ENCODE measurements at places on chromosomes 3 and 15.

GRCh38 chr15:87038404-87038803 is 958.7 kb downstream of the AGBL1 start:
- no peak for DNase-seq

GRCh38 chr15:87354661-87355410 is 901.7 kb downstream of the NTRK3 start:
- DNase-seq = no peak

DNA sequence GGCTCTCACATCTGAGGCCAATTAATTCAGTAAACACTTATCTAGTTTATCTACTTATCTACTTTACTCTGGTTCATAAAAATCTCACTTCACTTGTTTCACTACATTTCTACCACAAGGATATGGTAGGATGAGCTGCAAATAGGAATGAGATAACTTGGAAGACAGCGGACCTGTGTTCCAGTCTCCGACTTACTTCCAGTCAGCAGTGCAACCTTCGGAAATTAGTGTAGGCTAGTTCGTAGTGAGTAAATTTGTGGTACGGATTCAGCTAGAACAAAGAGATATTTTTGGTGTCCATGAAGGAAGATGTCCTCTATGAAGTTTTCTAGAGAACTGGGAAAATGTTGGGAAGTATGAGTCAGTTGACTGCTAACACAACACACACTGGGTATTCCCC is 66.3 kb downstream of the TPRG1 start:
- no peak for DNase-seq

GRCh38 chr15:20340331-20340811 is 201.2 kb downstream of the GOLGA6L6 start:
- no peak for DNase-seq

DNA sequence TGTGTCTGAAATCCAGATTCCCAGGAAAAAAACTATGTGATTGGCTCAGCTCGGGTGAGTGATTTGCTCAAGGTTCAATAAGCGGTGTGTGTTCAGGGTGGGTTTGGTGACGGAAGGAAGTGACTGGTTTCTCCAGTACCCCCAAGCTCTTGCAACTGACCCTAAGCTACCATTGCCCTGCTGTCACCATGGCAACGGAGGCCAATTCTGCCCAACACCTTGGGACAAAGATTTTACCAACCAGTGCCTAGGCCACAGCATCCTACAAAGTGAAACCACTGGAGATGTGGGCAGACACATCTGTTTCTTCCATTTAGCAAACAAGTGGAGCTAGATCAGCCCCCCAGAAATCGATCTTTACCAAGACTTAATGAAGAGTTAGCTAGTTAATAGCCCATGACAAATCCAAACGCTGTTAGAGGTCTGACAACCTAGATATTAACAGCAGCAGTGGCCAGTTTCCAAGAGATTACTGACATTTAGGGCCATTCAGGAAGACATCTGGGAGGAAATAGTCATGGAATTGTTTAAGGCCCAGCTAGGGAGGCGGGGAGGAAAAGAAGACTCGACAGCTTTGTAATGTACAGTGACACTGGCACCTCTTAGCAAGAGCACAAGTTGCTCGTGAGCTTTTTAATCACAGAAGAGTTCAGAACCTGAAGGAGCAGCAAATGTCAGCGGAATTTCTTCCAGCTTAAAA is 195.9 kb downstream of the SLCO3A1 start:
- no peak for DNase-seq

DNA sequence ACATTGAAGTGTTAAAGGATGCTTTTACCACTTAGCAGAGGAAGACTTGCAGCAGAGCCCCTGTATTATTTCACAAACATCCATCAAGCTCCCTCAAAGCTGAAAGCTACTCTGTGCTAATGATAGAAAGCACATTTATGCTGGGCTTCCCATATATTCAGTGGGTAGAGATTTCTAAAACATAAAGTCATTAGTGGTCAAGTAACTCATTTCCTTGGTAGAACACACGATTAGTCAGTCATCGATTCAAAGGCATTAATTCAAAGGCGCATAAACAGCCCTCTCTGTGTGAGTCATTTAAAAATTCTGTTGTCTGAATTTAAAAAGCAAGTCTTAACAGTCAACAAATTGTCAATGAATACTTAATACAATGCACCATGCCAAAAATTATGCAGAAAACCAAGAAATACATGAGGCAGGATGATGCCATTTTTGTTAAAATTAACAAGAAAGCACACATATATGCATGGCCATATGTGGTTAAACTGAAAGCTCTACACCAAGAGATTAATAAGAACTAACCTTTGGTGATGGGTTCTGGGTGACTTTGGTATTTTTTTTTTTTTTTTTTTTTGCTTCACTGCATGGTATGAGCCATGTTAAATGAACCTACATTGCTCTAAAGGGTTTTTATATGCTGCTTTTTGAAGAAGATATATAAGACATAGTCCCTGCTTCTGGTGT is 61.7 kb downstream of the LDHAL6B start:
- no peak for DNase-seq

DNA sequence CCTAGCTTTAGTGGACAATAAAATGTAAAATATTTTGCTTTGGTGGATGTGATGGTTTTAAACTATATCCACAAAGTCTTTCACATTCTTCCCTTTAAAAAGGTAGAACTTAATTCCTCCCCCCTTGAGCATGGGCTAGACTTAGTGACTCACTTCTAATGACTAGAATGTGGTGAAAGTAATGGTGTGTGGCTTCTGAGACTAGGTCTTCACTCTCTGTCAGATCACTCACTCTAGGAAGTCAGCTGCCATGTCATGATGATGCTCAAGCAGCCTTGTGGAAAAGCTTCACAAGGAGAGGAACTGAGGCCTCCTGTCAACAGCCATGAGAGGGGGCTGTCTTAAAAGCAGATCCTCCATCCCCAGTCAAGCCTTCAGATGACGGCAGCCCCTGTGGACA is 4.2 kb downstream of the LRRC2 start:
- no peak for DNase-seq

GRCh38 chr3:135964160-135964955 is 1.2 kb upstream of the PPP2R3A start:
- DNase-seq = no peak

GRCh38 chr15:79078763-79079410 is 11.7 kb downstream of the RASGRF1 start:
- DNase-seq = no peak

DNA sequence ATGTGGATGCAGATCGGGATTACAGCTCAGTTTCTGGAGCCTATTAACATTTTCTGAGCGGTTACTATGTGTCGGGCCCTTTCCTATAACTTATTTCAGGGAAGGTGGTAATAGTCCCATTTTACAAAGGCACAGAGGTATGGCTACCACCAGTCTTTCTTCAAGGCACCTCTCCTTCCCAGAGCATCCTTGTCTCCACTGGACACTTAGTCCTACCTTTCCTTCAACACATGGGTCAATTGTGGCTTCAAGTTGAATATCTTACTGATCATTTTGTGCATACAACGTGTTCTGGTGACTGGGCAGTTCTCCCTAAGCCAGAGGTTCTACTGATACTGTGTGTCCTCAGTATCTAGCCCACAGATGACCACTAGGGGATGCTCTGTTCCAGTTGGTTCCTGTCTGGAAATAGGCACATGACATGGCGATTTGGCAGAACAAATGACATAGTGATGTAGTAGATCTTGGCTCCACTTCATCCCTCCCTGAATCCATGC is 60.7 kb upstream of the CMTM8 start:
- no peak for DNase-seq

- DNase-seq = no peak
These were observed 117.7 kb downstream of the C3orf38 start for GRCh38 chr3:88267441-88267840.

DNA sequence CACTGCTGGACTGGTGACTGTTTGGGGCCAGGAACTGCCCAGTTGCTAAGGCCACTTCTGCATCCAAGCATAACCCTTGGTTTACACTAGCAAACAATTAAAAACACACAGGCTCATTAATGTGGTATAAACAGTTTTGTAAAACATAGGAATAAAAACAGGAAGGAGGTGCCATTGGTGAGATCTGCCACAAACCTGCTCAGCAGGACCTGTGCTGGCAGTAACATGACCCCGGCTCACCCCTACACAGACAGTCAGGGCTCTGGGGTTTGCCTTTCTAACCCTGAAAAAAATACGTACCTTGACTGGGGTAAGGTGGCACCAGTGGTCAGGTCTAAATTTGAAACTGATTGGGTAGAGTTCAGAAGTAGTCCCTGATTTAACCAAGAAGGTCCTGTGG is 76.2 kb downstream of the ATP1B3 start:
- no peak for DNase-seq

DNA sequence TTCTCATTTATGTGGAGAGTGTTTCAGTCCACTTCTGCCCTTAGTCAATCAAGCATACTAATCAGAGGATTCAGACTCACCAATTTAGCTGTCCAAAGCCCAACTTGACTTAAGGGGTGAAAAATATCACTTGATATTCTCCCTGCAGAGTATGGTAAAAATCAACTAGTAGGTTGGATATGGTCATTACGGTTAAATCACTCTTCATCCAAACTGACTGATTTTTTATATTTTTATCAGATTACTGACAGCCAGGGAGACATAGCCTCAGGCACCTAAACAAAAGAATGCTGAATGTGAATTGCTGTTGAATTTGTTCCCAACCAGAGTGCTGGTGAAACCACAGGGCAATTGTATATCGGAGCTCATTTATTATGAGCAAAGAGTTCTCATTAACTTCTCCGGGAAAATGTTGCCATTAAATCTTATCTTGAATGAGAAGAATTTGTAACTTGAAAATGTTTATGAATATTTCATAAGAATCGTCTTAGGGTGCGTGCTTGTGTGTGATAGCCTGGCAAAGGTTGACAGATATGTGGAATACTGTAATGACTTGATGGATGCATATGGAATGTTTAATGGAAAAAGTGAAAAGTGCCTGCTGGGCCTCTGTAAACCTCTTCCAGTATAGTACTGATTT is 411.2 kb downstream of the NAALADL2 start:
- peak; percentile 99 for DNase-seq

- DNase-seq = no peak
These were observed 823.0 kb upstream of the NECTIN3 start for GRCh38 chr3:110248666-110249065.

GRCh38 chr3:196604548-196604947 is 34.9 kb upstream of the NRROS start:
- DNase-seq = no peak

DNA sequence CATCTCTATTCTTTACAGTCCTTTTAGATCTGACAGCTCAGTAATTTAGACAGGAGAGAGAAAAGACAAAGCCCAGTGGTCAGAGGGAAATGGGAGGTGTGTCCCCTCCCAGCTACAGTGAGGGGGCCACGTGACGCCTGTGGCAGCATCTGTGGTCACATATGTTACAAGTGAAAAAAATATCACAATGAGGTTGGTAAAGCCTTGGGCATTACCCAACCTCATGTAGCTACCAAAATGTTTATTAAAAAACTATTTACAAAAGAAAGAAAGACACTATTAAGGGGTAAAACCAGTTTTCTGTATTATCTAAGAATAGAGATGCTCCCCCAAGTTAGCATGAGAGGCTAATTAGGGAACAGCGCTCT is 42.9 kb upstream of the PLCL2 start:
- no peak for DNase-seq

DNA sequence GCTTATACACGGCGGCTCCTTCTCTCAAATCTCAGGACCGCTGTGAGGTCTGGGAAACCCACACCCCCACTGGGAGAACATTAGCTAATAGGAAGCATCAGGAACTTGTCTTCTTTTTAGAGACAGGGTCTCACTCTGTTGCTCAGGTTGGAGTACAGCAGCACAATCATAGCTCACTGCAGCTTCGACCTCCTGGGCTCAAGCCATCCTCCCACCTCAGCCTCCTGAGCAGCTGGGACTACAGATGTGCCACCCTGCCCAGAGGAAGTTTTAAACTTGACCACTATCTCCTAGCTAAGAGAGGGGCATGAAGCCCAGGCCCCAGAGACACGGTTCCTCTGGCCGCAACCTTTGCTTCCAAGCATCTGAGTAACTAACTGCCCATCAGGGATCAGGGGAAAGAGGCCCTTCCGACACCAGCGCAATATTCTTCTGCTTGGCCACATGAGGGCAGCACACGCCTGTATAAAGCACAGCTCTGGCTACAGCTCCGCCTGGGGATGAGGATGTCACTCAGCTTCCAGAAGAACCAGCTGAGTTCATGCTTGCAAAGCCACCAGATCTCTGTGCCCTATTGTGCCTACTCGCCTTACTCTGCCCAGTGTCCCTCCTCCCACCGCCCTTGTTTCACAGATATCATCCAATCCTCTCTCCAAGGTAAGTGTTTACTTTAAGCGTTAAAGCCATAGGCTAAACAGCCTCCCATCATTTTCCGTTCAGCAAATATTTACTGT is 57.6 kb upstream of the SLC6A11 start:
- DNase-seq = no peak

GRCh38 chr3:72538070-72538745 is 310.0 kb downstream of the SHQ1 start:
- DNase-seq = no peak

GRCh38 chr3:141929341-141929995 is 53.0 kb downstream of the ATP1B3 start:
- DNase-seq = no peak

DNA sequence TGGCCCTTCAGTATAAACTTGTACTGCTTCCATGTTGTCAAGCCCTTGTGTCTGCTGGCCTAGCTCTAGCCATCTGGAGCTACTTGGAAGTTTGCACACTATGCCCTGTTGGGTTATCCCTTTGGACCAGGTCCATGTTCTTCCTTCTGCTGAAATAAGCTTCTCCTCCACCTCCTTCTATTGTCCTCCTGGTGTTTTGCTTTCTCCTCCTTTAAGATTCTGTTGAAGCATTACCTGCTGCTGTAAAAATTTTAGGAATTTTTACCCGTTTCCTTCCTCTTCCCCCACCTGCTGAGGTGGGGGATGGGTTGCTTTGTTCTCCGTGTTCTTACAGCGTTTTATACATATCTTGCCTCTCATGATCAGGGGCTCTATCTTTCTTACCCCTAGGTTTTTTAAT is 51.7 kb downstream of the SH3GL3 start:
- no peak for DNase-seq

DNA sequence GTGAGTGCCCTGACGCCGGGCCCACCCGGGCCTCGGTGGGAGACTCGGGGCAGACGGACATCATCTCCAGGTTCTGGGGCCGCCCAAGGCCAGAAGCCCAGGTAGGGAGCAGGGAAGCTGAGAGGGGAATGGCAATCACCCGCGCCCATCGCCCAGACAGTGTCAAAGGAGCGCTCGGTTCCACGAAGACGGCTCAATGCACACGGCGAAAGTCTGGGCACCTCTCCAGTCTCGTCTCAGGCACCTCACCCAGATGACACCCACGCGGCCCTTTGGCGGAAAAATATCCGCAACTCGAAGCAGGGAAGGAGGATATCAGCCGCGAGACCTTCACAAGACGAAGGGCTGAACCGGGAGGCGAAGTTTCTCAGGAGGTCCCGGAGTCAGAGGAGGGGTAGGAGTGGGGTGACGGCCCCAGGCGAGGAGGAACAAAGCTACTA is 916 bp downstream of the IL17RD start:
- no peak for DNase-seq

- DNase-seq = no peak
These were observed 331.9 kb downstream of the ULK4 start for GRCh38 chr3:41629986-41630385.

- DNase-seq = no peak
These were observed 30.4 kb upstream of the RHCG start for GRCh38 chr15:89526601-89527441.

All from SK-N-MC (cell line).